Stimulated activated CD8-positive, alpha-beta memory T cell treated with anti-CD3 and anti-CD28 coated beads, Interleukin-15, amount 100 ng/mL, for 24 hours (primary cell): ENCODE measurements at places on chromosomes 16 and 17.

GRCh38 chr17:4592240-4593005 is 8.1 kb downstream of the SMTNL2 start:
- no peak for DNase-seq

DNA sequence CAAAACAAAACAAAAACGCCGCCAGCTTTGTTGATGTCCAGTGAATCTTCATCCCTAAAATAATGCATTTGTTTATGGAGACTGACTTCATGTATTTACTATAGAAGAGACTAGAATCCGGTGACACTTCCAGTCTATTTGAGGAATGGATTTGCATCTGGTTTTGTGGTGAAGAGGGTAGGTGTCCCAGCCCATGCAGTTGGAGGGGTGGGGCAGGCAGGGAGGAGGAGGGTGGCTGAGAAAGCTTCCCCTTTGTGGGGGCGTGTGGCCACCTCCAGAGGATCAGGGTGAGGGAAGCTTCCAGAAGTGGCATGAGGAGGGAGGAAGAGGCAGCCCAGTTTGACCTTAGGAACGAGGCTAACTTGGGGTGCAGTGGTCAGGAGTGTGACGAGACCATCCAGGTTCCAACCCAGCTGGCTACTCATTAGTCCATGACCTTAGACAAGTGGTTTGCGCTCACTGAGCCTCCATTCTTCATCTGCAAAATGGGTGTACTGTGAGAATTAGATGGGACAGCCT is 69.5 kb downstream of the CMIP start:
- no peak for DNase-seq

- no peak for DNase-seq
Observed at GRCh38 chr17:34130544-34130943, 124.5 kb upstream of the CCL2 start.

DNA sequence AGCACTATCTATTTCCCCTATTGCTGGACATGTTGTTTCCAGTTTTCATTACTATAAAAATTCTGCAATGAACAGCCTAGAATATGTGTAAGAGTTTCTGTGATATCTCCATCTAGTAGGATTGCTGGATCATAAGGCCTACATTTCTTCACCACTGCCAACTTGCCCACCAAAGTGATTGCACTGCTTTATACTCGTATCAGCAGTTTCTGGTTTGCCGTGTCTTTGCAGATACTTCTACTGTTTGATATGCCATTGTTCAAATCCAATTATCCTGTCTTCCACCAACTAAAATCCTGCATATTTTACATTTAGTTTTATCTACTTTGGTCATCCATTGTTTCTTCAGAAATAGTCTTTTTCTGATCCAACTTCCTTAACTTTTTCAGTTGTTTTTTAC is 21.1 kb downstream of the CEP95 start:
- no peak for DNase-seq

GRCh38 chr17:53971361-53971760 is 148.6 kb downstream of the KIF2B start:
- DNase-seq: no peak

- DNase-seq: no peak
Observed at GRCh38 chr16:52350031-52350642, 196.8 kb downstream of the TOX3 start.
